ENCODE measurements at places on chromosomes 4 and X. TPM values are rescaled to one million over a fixed set of nuclear protein-coding genes. Genes with fewer than 3 reads are reported as not detected.

The ITGB1BP2 gene
- 12.0 TPM for total RNA-seq

- no peak overlapping the region for H3K27ac ChIP-seq
- H3K36me3 ChIP-seq = no peaks in the 10 kb centered on the region
- no peak overlapping the region for H3K4me3 ChIP-seq
- no peak for DNase-seq
- H3K4me1 ChIP-seq = no peaks in the 10 kb centered on the region
These were observed 55.6 kb downstream of the HAUS3 start for GRCh38 chr4:2186133-2186864.

The ARSJ gene
- 22.9 TPM for total RNA-seq

DNA sequence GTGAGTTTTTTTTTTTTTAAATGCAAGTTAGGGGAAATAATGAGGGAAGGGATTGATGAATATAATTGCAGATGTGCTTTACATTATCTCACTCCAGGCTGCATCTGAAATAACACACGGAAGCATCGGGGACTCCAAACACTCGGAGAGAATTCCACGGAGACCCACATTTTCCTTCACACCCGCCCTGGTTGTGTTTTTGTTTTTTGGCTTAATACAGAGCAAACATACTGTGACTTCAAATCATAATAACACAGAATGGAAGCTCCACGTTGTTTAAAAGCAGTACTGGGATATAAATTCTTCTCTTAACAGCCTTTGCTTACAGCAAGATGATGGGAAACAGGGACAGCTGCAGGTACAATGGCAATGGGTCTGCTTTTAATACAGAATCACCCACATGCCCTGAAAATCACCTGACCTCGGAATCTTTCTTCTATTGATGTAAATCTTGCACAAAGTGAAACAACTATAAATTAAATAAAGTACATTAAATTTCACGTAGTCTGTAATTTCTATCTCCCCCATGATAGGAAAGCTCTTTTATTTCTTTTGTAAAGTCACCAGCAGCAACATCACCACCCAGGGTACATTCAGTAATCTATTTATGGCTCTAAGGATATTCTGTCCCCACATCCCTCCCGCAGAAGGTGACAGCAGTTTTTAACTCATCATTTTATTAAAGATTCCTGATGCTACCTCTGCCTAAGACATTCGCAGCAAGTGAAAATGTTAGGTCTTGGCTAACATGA is 119.3 kb downstream of the ZNF827 start:
- peaks cover 12% of the 10 kb centered on the region for H3K4me1 ChIP-seq
- no peaks in the 10 kb centered on the region for H3K27me3 ChIP-seq
- peak overlapping the region; percentile 42 for H3K27ac ChIP-seq
- no peak overlapping the region for H3K4me3 ChIP-seq
- H3K36me3 ChIP-seq = peaks cover under 1% of the 10 kb centered on the region
- no peak for DNase-seq

The LUZP4 gene
- not detected for total RNA-seq

The GLOD5 gene
- not detected for total RNA-seq

DNA sequence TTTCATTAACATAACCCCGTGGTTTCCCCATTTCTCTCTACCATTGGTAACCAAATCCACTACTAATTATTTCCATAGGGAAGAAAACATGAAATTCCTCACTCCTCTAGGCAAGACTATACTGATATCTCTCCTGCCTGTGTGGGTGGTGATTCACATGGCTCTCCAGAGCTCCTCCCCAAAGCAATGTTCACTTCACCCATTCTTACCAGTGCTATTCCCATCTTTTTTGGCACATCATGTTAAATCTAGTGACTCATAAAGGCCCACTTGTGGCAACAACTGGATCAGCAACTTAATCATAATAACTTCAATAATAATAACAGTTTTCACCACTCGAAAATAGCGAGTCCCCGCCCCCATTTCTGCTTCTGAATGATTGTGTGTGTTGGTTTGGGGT is 6.1 kb upstream of the HCCS start:
- DNase-seq = no peak
- no peak overlapping the region for H3K4me3 ChIP-seq
- H3K36me3 ChIP-seq = no peaks in the 10 kb centered on the region
- H3K4me1 ChIP-seq = peaks cover 15% of the 10 kb centered on the region

GRCh38 chrX:149453030-149453429 is 52.1 kb downstream of the IDS start:
- no peaks in the 10 kb centered on the region for H3K36me3 ChIP-seq
- H3K27ac ChIP-seq = no peak overlapping the region
- H3K4me3 ChIP-seq = no peak overlapping the region
- DNase-seq = no peak
- H3K4me1 ChIP-seq = no peaks in the 10 kb centered on the region
- no peaks in the 10 kb centered on the region for H3K27me3 ChIP-seq

DNA sequence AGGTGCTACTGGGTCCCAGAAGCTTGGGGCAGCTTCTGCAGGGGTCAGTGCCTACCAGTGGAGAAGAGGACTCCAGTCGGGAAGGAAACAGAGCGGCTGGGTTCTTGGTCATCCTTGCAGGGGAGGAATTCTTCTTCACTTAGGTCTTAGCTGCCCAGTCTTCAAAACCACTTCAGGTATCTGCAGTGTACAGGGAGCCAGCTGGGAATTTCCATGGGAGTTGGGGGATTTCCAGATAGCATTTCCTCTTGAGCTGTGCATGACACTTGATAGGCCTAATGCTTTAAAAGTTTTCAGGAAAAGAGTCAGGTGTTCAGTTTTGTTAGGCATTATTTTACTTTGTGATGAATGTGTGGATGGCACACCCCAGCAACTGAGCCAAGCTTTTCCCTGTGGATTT is 58.1 kb upstream of the ENPP6 start:
- no peaks in the 10 kb centered on the region for H3K27me3 ChIP-seq
- H3K4me3 ChIP-seq = no peak overlapping the region
- no peaks in the 10 kb centered on the region for H3K36me3 ChIP-seq
- no peak for DNase-seq
- H3K27ac ChIP-seq = no peak overlapping the region
- H3K4me1 ChIP-seq = no peaks in the 10 kb centered on the region

The GNRHR gene
- total RNA-seq = not detected

DNA sequence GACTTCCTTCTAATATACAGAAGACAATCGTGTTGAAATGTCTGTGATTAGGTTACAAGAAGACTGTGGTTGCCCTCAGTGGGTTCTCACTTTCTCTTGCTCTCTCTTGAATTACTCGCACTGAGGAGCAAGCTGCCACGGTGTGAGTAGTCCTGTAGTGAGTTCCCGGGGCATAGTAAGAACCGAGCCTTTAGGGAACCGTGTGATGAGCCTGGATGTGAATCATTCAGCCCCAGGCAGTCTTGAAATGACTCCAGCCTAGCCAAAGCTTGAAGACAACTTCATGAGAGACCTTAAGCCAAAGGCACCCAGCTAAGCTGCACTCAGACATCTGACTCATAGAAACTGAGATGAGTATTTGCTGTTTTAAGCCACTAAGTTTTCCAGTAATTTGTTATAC is 292.7 kb downstream of the SPOCK3 start:
- H3K4me3 ChIP-seq = no peak overlapping the region
- no peaks in the 10 kb centered on the region for H3K36me3 ChIP-seq
- H3K27ac ChIP-seq = no peak overlapping the region
- H3K4me1 ChIP-seq = no peaks in the 10 kb centered on the region
- H3K27me3 ChIP-seq = no peaks in the 10 kb centered on the region

DNA sequence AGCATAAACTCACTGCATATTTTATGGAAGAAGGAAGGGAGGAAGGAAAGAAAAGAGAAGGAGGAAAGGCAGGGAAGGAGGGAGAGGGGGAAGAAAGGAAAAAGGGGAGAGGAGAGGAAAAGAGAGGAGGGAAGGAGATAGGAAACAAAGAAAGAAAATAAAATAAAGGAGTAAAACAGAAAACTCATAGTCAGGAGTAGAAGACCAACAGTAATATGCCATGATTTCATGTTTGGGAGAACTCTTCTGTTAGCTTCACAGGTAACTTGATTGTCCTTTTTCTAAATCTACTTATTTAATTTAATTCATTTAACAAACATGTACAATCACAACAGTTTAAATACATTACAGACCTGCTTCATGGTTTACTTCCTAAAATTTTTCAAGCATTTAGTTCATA is 46.8 kb upstream of the SGMS2 start:
- no peaks in the 10 kb centered on the region for H3K4me1 ChIP-seq
- no peak for DNase-seq
- no peak overlapping the region for H3K4me3 ChIP-seq
- H3K36me3 ChIP-seq = no peaks in the 10 kb centered on the region

The ADH6 gene
- total RNA-seq = not detected

- no peaks in the 10 kb centered on the region for H3K27me3 ChIP-seq
- H3K4me1 ChIP-seq = no peaks in the 10 kb centered on the region
- no peak for DNase-seq
- H3K36me3 ChIP-seq = peaks cover 5% of the 10 kb centered on the region
These were observed 92.4 kb downstream of the NEUROG2 start for GRCh38 chr4:112423591-112423990.

The ELF2 gene
- 68.5 TPM for total RNA-seq

- H3K4me1 ChIP-seq = peaks cover 30% of the 10 kb centered on the region
- H3K27me3 ChIP-seq = peaks cover 17% of the 10 kb centered on the region
- H3K36me3 ChIP-seq = no peaks in the 10 kb centered on the region
These were observed 4.1 kb downstream of the GRID2 start for GRCh38 chr4:92307866-92308265.

DNA sequence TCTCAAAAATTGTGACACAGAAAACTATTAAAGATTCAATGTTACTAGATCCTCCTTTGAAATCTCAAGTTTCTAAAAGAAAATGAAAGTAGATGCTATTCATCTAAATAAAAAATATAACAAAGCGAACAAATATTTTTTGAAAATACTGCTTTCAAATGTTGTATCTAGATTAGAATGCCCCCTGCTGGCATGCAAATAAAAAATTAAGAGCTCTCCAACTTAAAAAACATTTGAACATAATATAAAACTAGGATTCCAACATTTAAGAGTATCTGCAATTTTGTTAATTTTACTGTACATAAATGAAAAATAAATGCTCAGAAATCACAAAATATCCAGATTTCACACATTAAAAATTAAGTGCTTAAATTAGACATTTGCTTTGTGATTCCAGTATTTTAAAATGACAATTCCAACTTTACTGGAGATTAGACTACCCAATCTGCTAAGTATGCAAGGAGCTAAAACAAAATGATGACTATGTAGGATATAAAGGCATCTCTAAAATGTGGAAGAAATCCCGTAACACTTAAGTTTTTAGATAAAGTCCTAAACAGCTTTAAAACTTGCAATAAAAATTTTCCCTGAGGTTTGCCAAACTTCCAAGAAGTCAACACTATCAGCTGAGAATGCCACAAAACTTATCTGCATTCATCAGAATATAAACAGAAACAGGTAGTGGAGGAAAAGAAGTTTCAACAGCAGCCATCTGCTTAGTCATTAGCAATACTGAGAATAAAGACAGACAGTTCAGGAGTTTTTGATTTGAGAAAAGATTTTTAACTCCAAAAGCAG is 32.7 kb downstream of the DHX15 start:
- no peak for DNase-seq
- H3K27ac ChIP-seq = no peak overlapping the region
- H3K4me3 ChIP-seq = no peak overlapping the region
- H3K27me3 ChIP-seq = no peaks in the 10 kb centered on the region
- peaks cover 47% of the 10 kb centered on the region for H3K36me3 ChIP-seq

GRCh38 chr4:184896868-184897715 is 71.3 kb upstream of the ACSL1 start:
- no peaks in the 10 kb centered on the region for H3K27me3 ChIP-seq
- DNase-seq = no peak
- H3K4me1 ChIP-seq = no peaks in the 10 kb centered on the region
- no peaks in the 10 kb centered on the region for H3K36me3 ChIP-seq

DNA sequence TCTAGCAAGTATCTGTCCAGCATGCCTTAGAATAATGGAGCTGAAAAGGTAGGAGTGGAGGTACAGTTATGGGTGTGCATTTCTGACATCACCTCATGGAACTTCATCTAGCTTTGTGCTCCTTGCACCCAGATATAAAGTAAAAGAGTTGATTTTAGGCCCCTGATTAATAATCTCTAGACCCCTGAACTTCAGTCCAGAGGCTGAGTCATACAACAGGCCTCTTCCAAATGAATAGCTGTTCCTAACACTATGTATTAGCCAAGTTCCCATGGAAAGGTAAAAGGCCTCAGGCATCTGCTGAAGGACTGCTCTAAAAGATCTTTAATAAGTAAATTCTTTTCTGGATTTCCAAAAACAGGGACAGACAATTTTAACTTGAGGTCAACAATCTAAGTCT is 16.2 kb downstream of the TBC1D9 start:
- no peak overlapping the region for H3K4me3 ChIP-seq
- peaks cover 49% of the 10 kb centered on the region for H3K4me1 ChIP-seq
- H3K27ac ChIP-seq = no peak overlapping the region
- no peak for DNase-seq
- H3K27me3 ChIP-seq = no peaks in the 10 kb centered on the region
- H3K36me3 ChIP-seq = no peaks in the 10 kb centered on the region

DNA sequence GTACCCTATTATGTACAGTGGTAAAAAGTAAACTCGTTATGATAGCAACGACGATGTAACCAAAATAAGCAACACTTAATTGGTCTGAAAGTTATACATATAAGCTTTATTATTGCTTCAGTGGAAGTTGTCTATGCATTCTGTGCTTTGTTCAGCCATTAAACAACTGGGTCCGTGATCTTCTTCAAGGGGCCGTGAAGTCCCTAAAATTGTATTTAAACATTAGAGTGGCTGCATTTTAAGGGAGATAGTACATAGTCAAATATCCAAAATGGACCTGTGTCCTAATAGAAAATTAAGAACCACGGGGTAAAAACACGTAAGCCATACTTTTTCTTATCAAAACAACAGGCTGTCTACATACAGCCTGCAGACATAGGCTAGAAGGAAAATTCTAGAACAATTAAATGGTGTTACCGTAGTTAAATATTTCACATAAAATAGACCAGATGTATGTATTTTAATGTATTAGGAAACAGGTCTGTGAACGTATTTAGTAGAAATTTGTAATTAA is 2.1 kb downstream of the GUCY1A1 start:
- H3K27ac ChIP-seq = peak overlapping the region; percentile 90
- no peaks in the 10 kb centered on the region for H3K36me3 ChIP-seq
- DNase-seq = no peak
- peaks cover 10% of the 10 kb centered on the region for H3K4me1 ChIP-seq
- peaks cover 17% of the 10 kb centered on the region for H3K27me3 ChIP-seq

DNA sequence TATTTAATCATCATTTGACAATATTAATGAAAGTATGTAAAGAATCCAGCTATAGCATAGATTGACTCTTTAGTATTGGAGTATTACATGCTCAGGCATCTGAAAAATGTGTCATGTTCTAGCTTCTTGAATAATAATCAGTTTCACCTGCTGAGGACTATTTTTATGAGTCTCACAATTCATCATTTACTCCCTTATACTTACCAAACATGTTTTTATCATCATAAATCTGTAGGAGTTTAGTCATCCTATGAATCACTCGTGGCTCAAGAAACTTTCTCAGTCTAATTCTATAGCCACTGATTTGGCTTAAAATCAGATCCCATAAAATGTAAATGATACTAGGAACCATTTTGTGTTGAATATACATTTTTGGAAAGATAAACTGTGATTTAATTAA is 1616.1 kb downstream of the C4orf33 start:
- DNase-seq = no peak
- no peaks in the 10 kb centered on the region for H3K27me3 ChIP-seq
- no peak overlapping the region for H3K27ac ChIP-seq
- no peaks in the 10 kb centered on the region for H3K4me1 ChIP-seq
- no peaks in the 10 kb centered on the region for H3K36me3 ChIP-seq
